Fibroblast of upper back skin (primary cell): ENCODE measurements at places on chromosomes 6 and 20.

DNA sequence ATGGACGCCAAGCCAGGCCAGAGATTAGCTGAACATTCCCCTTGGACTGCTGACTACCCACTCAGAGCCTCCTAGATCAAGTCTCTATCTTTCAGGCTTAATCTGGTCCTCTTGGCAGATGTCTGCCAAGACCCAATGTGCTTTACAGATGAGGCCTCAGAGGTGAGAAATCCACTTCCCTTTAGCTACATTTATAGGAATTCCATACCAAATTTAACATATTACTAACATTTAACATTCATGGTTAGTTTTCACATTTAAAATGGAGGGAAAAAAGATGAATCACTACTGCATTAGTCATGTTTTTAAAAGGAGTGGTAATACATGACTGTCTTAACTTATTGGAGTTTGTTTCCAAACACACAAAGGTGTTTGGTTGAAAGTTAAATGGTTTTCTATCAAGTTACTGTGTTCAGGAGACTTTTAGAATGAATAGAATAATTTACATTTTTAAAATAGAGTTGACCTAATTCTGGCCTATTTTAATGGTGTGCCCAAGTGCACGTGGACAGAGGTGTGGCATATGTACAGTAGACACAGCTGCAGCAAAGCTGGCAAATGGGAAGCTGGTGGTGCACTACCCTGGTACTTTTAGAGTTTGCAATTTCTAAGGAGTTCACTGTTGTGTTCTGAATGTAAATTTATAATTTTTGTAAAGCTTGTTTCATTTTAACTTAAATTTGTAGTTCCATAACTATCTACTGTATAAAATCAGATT, 41.9 kb upstream of the CALHM6 start:
- peak; percentile 46 for DNase-seq

DNA sequence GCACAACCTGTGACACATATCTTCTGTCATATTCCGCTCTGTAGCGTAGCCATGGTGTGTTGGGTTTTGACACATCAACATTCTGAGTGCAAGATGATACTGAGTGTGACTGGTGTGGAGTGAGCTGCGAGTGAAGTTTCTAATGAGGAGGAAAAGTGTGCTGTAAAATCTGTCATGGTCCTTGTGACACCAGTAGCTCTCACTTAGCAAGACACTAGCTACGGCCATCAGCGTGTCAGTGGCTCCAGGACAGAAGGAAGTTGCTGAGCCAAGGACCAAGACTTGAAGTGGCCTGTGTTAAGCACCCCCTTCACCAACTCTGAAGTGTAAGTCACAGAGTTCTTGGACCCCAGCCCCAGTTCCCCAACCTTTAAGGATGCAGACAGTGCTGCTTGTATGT, 72.1 kb downstream of the TSHZ2 start:
- DNase-seq: no peak

- DNase-seq: no peak
Observed at GRCh38 chr6:149157126-149157525, 160.4 kb upstream of the TAB2 start.

DNA sequence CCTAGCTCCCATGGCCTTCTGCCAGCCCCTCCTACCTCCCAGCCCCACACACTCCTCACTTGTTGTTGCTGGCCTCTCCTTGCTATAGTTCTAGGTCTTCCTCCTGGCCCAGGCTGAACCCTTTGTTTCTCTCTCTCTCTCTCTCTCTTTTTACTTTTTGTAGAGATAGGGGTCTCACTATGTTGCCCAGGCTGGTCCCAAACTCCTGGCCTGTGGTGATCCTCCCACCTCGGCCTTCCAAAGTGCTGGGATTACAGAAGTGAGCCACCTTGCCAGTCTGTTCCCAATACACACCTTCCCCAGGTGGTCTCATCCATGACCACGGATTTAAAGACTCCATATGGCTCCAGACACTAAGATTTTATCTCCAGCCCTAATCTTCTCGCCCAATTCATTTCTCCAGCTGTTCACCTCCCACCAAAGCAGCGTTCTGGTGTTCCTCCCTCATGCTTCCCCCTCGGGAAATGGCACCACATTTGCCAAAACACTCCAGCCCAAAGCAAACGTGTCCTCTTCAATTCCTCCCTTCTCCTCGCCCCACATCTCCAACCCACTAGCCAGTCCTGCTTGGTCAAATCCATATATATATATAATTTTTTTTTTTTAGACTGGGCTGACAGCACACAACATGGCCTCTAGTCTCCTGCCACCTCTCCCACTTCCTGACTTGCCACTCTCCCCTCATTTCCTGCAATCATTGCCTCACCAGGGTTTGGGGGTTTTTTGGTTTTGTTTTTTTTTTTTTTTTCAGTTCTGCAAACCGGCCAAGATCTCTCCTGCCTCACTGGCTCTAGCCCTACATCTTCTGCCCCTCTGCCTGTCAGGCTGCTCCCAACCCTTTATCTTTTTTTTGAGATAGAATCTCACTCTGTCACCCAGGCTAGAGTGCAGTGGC, 104.4 kb downstream of the NCR2 start:
- no peak for DNase-seq

DNA sequence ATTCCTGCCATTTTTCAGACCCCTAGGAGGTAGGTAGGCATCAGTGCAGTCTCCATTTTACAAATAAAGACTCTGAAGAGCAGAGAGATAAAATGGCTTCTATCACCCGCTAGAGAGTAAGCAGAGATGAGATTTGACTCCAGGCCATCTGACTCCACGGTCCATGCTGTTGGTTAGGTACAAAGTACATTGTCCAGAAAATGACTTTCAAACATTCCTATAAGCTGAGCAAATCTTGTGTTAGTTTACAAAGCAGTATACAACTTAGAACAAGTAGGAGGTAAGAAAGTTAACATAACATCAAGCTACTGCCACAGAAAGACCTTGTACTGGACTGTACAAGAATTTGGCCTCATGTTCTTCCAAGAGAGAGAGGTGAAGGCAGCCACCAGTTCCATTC, 14.9 kb downstream of the BTN1A1 start:
- no peak for DNase-seq
